Fibroblast of skin of left biceps (primary cell): ENCODE measurements at places on chromosomes 11 and 22.

- DNase-seq, result no peak
Measured at GRCh38 chr22:44391481-44392445, 79.0 kb upstream of the SHISAL1 start.

DNA sequence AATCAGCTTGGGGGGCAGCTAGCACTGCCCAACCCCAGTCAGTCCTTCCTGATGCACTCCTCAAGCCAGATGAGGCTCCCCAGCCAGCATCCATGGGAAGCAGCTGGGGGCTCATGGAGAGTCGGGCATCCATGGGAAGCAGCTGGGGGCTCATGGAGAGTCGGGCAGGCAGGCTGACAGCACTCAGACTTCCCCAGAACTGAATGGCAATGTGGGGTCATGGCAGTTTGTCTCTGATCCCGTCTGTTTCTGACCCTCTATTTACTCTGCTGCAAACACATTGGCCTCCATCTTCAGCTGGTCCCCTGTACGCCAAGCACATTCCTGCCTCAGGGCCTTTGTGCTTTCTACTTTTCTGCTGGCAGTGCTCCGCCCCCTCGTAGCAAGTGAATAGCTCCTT is 314.8 kb downstream of the NTM start:
- no peak for DNase-seq

- DNase-seq, result no peak
Measured at GRCh38 chr11:102283116-102283485, 34.2 kb upstream of the BIRC3 start.

GRCh38 chr11:70462818-70463477 is 64.6 kb downstream of the CTTN start:
- no peak for DNase-seq

GRCh38 chr11:123690485-123690884 is 36.1 kb upstream of the SCN3B start:
- DNase-seq, result no peak

- DNase-seq, result no peak
Measured at GRCh38 chr11:109936661-109937180, 156.5 kb upstream of the ZC3H12C start.

- no peak for DNase-seq
Measured at GRCh38 chr11:1039481-1040427, 3.2 kb upstream of the MUC6 start.
